ENCODE measurements at places on chromosomes 13 and 19.

GRCh38 chr13:105403086-105403485 is 1132.4 kb downstream of the EFNB2 start:
- no peak for DNase-seq

DNA sequence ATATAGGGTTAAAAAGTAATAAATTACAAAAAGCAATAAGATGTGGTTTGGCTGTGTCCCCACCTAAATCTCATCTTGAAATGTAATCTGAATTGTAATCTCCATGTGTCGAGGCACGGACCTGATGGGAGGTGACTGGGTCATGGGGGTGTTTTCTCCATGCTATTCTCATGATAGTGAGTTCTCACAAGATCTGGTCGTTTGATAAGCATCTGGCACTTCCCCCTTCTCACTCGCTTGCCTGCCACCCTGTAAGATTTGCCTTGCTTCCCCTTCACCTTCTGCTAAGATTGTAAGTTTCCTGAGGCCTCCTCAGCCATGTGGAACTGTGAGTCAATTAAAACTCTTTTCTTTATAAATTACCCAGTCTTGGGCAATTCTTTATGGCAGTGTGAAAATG is 577.4 kb downstream of the TBC1D4 start:
- DNase-seq = no peak

- DNase-seq = no peak
Observed at GRCh38 chr13:29859971-29860370, 9.6 kb upstream of the UBL3 start.

- no peak for DNase-seq
Observed at GRCh38 chr19:54165222-54165621, 5.7 kb upstream of the LENG1 start.

DNA sequence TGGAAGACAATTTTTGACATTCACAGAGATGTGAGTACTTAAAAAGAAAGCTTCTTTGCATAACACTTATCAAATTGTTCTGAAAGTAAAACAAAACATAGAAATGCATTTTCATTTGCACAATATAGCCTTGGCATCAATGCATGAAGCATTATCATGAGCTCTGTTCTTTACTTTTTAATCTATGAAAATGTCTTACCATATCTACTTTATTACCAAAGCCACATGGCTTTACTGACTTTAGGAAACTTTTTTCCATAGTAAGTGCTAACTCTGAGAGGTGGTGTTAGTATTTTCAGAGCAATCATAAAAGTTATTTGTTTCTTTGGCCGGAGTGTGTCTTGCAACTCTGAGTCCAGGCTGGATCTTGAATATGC is 10.5 kb downstream of the TNFRSF19 start:
- DNase-seq = no peak

DNA sequence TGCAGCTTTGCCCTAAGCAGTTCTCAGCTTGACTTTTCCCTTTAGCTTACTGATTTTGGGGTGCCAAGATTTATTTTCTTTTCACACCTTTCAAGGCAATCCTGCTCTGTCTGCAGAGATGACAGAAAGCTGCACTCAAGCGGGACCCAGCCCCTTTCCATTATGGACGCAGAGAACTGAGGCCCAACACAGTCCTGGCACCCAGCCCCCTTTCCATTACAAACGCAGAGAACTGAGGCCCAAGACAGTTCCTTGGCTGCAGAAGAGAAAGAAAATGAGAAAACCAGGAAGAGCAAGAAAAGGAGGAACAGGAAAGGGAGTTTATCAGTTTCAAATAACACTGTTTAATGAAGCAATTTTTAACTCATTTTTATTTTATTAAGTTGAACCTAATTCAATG is 36.8 kb upstream of the ATP11A start:
- no peak for DNase-seq

- DNase-seq = no peak
Observed at GRCh38 chr19:12996406-12997094, 1.3 kb downstream of the NFIX start.

DNA sequence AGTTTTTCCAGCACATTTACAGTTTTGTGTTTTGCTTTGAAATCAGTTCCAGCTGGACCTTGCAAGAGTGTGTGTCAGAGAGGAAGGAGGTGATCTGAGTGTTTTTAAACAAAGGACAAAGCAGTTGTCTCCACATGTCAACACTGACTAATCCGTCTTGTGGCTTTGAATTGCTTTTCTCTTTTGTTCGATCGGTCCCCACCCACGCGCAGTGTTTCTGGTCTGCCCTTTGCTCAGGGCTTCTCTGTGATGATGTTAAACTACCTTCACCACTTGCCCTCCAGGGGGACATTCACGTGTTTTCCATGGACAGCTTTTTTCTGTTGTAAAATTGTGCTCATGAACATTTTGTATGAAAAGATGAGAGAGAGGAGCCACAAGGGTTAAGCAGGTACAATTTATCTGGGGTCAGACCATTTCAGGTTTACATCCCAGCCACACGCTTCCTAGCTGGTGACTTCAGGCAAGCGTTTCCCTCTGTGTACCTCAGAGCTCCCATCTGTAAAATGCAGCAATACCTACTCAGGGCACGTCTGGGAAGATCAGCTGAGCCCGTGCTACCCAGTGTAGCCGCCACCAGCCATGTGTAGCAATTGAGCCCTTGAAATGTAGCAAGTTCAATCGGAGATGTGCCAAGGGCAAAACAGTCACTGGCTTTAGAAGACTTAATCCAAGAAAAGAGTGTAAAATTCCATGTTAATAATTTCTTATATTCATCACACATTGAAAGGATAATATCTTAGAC is 13.5 kb upstream of the PLA2G4C start:
- DNase-seq = no peak

GRCh38 chr19:4077800-4078684 is 11.3 kb upstream of the ZBTB7A start:
- no peak for DNase-seq

Measured in NK-92 treated with Interleukin-12 subunit alpha and Interleukin-12 subunit beta, amount 100 ng/mL, for 24 hours (cell line).